ENCODE measurements at places on chromosomes 7 and 10. TPM values are rescaled to one million over a fixed set of nuclear protein-coding genes. Genes with fewer than 3 reads are reported as not detected.

The PPIF gene
- 146 TPM for total RNA-seq

The STAMBPL1 gene
- total RNA-seq = 42.4 TPM

The IDI2 gene
- total RNA-seq = not detected

The NEBL gene
- total RNA-seq = 0.10 TPM

The CDK1 gene
- 3.4 TPM for total RNA-seq

The TAS2R3 gene
- total RNA-seq = 0.73 TPM

The CFTR gene
- not detected for total RNA-seq

The AQP1 gene
- 0.42 TPM for total RNA-seq

The MRLN gene
- total RNA-seq = not detected

The TRIM50 gene
- not detected for total RNA-seq

The CASP2 gene
- total RNA-seq = 13.7 TPM

The HOXA4 gene
- total RNA-seq = not detected

The AKR1C4 gene
- total RNA-seq = 0.21 TPM

The CALHM1 gene
- total RNA-seq = not detected

The SH2B2 gene
- total RNA-seq = 9.2 TPM

The ADAM12 gene
- 1.7 TPM for total RNA-seq

The LRRD1 gene
- total RNA-seq = 0.10 TPM

The CALCR gene
- total RNA-seq = not detected

The CUBN gene
- total RNA-seq = 6.8 TPM

The LIPK gene
- not detected for total RNA-seq

The PLA2G12B gene
- not detected for total RNA-seq

The SPDYE2B gene
- 0.21 TPM for total RNA-seq

The WEE2 gene
- total RNA-seq = 0.31 TPM

The NPTX2 gene
- 0.42 TPM for total RNA-seq

The TMEM270 gene
- not detected for total RNA-seq

The GDF2 gene
- not detected for total RNA-seq

The GPR26 gene
- total RNA-seq = under 0.01 TPM

The GJC3 gene
- 0.63 TPM for total RNA-seq

The NPC1L1 gene
- total RNA-seq = not detected
